G401 (cell line): ENCODE measurements at places on chromosomes 16 and 17. TPM values are rescaled to one million over a fixed set of nuclear protein-coding genes. Genes with fewer than 3 reads are reported as not detected.

THUMPD1 gene
- total RNA-seq: 34.2 and 37.6 TPM in 2 replicates

CDRT15L2 gene
- total RNA-seq: not detected in 2 replicates

TMEM100 gene
- 0.49 TPM in 1 of 2 replicates, not detected in the other for total RNA-seq

CARD14 gene
- total RNA-seq: 0.44 TPM in 1 of 2 replicates, not detected in the other

KRT35 gene
- not detected in 2 replicates for total RNA-seq
